Activated CD4-positive, CD25-positive, alpha-beta regulatory T cell treated with anti-CD3 and anti-CD28 coated beads, Interleukin-2, amount 50 U/mL, for 72 hours (primary cell): ENCODE measurements at places on chromosomes 16 and 17.

GRCh38 chr17:28333083-28333746, 2.1 kb downstream of the IFT20 start:
- DNase-seq: no peak

DNA sequence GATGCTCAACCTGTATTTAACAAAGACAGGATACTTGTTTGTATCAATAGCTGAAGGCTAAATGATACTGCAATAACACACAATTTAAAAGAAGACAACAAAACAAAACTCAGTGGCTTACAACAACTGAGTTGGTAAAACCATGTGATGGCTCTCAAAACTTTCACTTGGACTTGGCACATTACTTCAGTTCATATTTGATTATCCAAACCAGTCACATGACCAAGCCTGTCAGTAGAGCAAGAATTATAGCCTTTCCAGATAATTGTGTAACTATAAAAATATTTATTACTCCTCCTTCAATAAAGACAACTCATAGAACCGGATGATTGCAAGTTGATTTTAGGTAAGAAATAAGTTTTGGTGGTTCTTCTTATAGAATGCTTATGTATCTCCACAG, 56.8 kb downstream of the NQO1 start:
- no peak for DNase-seq

GRCh38 chr17:50221864-50222545, 20.6 kb upstream of the COL1A1 start:
- no peak for DNase-seq

DNA sequence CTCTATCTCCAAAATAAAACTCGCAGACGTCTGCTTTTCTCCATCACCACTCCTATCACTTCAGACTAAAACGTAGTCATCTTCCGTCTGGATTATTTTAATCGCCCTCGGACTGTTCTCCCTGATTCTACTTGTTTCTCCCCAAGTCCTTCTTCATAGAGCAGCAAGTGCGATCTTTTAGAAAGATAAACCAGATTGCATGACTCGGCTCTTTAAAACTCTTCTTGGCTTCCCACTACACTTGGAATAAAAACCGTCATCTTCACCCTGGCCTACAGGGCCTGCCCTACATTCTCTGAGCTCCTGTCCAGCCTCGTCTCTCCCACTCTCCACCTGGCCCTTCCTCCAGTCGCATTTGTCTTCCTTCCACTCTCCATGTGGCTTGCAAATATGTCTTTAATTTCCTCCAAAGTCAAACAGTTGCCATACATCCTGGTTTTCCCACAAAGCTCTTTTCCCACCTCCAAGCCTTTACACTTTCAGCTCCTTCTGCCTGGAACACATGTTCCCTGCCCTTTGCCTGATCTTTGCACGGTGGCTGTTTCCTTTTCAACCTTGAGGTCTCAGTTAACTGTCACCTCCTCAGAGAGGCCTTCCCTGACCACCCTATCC, 70.5 kb upstream of the DHX40 start:
- no peak for DNase-seq

DNA sequence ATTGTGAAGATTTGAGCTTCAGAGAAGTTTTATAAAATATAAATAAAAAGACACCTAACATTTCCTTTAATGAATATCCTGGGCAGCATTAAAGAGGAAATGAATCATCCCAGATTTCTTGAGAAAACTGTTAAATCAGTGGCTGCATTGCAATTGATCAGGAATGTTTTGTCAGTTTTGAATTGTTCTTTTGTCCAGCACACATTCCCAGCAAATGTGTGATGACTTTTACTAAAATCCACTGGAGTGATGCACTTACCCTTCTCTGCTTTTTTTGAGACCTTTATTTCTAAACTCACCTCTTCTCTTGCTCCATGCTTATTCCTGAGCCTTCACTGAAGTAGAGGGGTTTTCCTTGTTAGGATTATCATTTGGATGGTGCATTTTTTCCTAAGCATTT, 1307.2 kb downstream of the CDH8 start:
- DNase-seq: no peak

DNA sequence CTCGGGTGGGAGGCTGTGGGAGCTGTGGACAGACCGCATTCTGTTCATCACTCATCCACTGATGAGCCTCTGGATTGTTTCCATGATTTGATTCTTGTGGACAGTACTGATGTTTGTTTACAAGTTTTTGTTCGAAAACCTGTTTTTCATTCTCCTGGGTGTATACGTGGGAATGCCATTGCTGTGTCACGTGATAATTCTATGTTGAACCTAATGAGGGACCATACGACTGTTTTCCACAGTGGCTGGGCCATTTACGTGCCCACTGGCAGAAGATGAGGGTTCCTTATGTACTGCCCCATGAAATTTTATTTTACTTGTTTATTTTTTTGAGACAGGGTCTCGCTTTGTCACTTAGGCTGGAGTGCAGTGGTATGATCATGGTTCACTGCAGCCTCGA, 2.6 kb upstream of the ALG1 start:
- no peak for DNase-seq

GRCh38 chr16:5556158-5556810, 458.7 kb upstream of the EEF2KMT start:
- DNase-seq: no peak

- DNase-seq: no peak
These were observed 173.1 kb downstream of the PARN start for GRCh38 chr16:14456793-14457481.

DNA sequence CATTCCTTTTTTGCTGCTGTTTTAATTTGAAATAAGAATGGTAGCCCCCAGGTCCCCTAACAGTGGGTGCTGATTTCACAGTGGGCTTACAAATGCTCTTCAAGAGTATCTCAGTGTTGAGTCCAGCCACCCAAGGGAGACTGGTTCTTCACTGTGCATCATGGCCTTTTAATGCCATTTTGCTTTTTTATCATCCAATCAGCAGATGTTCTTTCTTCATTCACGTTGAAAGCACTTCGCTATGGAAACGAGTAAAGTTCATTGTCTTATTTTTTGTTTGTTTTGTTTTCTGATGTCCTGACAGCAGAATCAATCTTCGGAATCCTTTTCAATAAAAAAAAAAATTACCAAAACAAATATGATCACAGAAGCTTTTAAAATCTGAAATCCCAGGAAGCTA, 429.0 kb downstream of the MAF start:
- DNase-seq: no peak

DNA sequence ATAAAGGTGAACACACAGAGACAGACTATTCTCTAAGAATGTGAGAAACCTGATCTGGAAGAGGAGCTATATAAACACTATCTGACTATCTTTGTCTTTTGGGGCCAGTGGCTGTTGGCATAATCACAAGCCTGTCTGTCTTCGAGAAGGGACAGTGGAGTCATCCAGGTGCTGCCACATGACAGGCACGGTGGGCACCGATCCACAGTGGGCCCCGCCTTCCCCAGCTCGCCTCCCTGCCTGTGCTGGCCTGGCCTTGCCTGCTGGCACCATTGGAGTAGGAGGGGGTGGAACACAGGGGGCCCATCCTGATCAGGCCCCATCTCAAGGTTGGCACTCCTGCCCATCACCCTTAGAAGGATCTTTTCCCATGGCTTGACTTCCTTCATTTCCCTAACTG, 112.8 kb downstream of the CCDC182 start:
- DNase-seq: no peak

GRCh38 chr17:79702550-79703236, 28.1 kb upstream of the ENPP7 start:
- DNase-seq: no peak

- DNase-seq: no peak
These were observed 79.8 kb upstream of the TMEM97 start for GRCh38 chr17:28239271-28239624.
